ENCODE measurements at places on chromosomes 7 and 10.

- no peak for DNase-seq
These were observed 81.1 kb downstream of the XRCC2 start for GRCh38 chr7:152594801-152595200.

- peak; percentile 64 for DNase-seq
These were observed 43.1 kb downstream of the FOXK1 start for GRCh38 chr7:4725014-4725849.

GRCh38 chr7:114656466-114656865, 241.9 kb downstream of the FOXP2 start:
- DNase-seq = no peak

- DNase-seq = no peak
These were observed 109.1 kb downstream of the SRPK2 start for GRCh38 chr7:105279688-105280007.

- no peak for DNase-seq
These were observed 17.9 kb downstream of the ANKRD22 start for GRCh38 chr10:88833723-88834122.

Measured in activated T-helper 1 cell treated with anti-CD3 and anti-CD28 coated beads, Interleukin-12 subunit alpha, Interleukin-12 subunit beta, Interleukin-2, Interleukin-4 antibody, amounts not matched to agents 30 ng/mL and 10 ng/mL and 1 ng/mL, durations not matched to agents 14 hours and 24 hours and 36 hours (primary cell).